Activated naive CD4-positive, alpha-beta T cell treated with anti-CD3 and anti-CD28 coated beads, Interleukin-2, amount 50 U/mL, for 72 hours (primary cell): ENCODE measurements at places on chromosomes 13 and 19.

DNA sequence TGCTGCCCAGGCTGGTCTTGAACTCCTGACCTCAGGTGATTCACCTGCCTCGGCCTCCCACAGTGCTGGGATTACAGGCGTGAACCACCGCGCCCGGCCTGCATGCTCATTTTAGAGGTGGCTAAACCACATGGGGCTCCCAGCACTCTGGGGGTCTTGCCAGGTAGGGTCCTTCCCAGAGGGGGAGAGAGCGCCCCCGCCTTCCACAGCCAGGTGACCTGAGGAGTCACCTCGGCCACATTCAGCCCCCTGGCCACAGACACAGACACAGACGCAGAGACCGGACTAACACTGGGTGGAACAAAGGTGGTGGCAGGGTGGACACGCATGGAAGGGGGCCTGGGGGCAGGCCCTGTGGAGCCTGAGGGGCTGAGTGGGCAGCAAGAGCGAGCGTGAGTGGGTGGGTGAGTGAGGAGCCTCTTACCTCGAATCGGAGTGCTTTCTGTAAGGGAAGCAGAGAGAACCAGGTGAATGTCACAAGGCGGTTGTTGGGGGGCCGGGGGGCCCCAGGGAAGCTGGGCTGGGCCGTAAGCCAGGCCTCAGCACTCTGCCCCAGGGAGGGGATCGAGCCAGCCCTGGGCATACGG, 80.1 kb downstream of the PTPRS start:
- DNase-seq, result no peak

DNA sequence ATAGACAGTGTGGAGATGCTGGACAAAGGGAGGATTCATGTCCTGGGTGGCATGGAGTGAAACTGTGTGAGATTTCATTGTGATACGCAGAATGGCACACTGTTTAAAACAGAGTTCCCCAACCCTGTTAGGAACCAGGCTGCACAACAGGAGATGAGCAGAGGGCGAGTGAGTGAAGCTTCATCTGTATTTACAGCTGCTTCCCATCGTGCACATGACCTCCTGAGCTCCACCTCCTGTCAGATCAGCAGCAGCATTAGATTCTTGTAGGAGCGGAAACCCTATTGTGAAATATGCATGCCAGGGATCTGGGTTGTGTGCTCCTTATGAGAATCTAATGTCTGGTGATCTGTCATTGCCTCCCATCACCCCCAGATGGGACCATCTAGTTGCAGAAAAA, 72.5 kb downstream of the RAP2A start:
- DNase-seq, result no peak

GRCh38 chr13:109584844-109585361, 201.5 kb downstream of the IRS2 start:
- DNase-seq, result no peak

DNA sequence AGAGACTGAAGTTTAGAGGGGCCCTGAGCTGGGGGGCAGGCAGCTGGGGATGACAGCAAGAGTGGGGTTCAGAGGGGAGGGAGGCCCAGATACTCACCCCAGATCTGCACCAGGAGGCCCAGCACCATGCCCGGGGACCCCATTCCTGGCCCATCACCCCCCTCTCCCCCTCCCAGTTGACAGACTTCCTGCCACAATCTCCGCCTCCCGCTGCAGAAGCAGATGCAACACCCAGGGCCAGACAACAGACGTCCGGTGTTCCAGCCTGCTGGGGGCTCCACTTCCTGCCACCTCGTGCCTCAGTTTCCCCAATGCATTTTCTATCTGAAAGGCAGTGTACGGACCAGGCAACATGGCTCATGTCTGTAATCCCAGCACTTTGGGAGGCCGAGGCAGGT, at the start of gene TMIGD2:
TMIGD2 (minus strand) TSS at position 147 of the 398 bp plus-strand sequence; CDS start at position 143, 4 bp downstream.
- DNase-seq, result peak; percentile 39

DNA sequence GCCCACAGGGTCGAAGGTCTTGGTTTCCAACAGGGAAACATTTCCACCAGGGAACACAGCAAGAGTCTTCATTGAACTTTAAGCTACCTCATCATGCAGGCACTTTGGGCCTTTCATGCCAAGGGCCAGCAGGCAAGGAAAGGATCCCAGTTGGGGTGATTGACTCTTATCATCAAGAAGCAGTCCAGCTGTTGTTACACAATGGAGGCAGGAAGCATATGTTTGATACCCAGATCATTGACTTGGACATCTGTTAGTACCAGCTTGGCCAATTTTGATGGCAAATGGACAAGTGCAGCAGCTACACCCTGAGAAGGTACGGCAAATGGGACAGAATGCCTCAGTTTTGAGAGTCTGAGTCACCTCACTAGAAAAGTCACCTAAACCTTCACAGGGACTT, 10.9 kb upstream of the RCBTB1 start:
- DNase-seq, result no peak

GRCh38 chr19:1445185-1445931, 4.6 kb upstream of the APC2 start:
- DNase-seq, result peak; percentile 91

DNA sequence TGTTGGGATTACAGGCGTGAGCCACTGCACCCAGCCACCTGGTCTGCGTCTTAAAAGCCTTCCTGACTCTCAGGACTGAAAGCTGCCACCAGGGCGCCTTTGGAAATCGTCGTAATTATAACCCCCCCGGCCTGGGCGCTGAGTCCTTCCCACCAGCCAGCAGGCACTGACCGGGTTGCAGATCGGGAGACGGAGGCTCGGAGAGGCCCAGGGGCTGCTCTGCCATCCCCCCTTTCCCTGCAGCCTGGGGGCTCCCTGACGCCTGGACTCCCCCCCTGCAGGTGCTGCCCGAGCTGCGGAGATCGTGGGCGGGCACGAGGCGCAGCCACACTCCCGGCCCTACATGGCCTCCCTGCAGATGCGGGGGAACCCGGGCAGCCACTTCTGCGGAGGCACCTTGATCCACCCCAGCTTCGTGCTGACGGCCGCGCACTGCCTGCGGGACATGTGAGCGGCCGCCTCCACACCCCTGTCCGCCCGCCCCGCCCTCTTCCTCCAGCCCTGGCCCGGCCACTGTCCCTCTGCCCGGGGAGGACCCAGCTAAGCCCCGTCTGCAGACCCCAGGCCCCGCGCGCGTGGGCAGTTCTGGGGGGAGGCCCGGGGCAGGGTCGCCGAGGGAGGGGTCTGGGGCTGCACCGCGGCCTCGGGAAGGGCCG, 2.5 kb downstream of the PRTN3 start:
- DNase-seq, result no peak

DNA sequence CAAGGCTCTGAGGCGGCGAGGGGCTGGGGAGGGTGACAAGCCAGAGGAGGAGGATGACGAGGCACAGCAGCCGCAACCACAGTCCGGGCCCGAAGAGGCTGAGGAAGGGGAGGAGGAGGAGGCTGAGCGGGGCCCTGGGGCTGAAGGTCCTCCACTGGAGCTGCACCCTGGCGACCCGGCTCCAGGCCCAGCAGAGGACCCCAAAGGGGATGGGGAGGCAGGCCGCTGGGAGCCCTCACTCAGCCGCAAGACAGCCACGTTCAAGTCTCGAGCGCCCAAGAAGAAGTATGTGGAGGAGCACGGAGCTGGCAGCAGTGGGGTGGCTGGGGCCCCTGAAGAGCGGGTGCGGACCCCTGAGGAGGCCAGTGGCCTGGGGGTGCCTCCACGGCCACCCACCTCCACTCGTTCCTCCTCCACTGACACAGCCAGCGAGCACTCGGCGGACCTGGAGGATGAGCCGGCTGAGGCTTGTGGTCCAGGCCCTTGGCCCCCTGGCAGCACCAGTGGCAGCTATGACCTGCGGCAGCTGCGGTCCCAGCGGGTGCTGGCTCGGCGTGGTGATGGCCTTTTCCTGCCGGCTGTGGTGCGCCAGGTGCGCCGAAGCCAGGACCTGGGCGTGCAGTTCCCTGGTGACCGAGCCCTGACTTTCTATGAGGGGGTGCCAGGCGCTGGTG, 2.9 kb downstream of the CIC start:
- DNase-seq, result no peak

GRCh38 chr19:19409205-19409604, 3.7 kb downstream of the GATAD2A start:
- no peak for DNase-seq

DNA sequence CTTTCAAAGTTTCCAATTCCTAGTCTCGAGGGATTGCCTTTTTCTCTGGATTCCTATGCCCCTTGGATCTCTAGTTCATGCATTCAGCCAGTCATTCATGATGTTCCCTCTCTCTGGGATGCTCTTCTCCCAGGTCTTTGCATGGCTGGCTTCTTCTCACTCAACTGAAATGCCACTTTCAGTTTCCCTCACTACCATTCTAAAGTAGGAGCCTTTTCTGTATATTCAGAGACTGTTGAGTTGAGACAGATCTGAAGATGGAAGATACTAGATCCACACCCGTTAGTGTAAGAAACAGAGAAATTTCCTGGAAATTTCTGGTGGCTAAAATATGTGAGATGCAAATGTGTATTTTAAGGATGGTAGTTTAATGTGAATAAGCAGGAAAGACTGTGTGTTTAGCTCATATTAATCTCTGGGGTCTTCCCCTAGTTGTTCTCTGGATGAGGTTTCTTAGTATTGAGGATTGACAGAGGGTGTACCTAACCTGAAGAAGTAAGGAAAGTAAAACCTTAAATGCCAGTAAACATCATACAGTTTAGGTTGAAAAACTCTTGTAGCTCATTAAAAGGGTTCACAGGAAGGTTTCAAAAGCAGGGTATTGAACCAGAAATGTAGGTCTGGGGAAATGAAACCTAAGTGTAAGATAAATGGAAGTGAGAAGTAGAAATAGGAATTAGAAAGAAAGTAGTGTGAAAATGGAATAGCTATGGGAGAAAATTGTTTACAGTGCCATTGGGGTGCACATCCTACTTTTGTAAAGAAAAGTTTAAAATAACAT, 331.3 kb downstream of the NDFIP2 start:
- DNase-seq, result no peak

DNA sequence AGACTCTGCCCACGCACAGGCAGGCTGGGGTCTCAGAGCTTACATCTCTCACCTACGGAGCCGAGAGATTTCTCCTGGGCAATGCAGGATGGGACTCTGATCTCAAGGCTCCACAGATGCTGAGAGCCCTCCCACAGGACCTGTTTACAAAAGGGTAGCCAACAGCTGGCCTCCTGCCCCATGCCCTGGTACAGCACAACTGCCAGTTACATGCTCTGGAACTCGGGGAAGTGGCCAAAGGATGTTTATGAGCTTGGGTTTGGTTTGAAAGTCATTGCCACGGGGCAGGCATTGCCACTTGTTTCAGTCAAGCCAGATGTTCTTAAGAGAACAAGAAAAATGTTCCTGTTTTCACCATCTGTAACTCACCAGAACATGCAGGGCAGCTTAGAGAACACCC, 3.5 kb downstream of the DHRS12 start:
- no peak for DNase-seq

DNA sequence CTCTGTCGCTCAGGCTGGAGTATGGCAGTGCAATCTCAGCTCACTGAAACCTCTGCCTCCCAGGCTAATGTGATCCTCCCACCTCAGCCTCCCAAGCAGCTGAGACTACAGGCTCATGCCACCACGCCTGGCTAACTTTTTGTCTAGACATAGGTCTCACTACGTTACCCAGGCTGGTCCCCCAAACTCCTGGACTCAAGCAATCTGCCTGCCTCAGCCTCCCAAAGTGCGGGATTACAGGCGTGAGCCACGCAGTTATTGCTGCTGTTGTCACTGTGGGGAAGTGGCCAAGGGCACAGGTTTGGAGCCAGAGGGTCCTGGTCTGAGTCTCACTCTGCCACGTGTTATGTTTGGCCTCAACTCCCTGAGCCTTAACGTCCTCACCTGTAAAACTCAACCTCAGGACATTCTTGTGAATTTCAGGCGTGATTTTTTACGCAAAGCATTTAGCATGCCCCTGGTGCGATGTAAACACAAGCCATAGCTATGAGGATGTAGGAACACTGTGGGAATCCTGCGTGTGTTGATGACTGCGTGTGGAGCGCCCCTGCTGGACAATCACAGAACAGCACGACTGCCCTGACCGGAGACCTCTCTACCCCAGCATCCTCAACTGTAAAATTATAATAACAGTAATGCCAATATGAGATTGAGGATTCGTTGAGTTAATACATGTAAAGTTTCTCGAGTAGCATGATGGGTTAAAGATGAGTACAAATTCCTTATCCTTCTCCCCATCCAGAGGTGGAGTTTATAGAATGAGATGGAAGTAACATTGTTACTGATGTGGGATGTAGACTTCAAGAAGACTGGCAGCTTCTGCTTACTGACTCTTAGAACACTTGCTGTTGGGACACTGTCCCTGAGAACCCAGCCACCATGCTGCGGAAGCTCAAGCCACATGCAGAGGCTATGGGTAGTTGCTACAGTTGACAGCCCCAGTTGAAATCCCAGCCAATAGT, 41.8 kb upstream of the PNMA8B start:
- DNase-seq, result peak; percentile 69

GRCh38 chr13:110294146-110294545, 12.8 kb downstream of the COL4A1 start:
- DNase-seq, result no peak

- no peak for DNase-seq
Observed at GRCh38 chr19:18218159-18218558, 8.1 kb downstream of the PDE4C start.

DNA sequence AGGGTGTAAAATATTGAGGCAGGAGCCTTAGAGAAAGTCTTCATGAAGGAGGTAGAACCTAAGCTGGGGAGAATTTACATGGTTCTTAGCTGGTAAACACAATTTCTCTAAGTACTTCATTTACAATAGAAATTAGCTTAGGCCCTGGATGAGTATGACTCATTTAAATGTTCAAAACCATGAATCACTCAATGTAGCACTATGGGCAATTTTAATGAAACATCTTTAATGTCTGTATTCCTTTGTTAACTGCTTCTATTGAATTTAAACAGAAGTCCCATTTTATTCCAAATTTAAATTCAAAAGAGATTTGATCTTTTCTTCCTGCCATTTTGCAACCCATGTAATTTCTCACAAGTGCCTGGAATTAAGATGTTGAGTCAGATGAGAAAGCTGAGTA, 252.1 kb downstream of the RFC3 start:
- no peak for DNase-seq

DNA sequence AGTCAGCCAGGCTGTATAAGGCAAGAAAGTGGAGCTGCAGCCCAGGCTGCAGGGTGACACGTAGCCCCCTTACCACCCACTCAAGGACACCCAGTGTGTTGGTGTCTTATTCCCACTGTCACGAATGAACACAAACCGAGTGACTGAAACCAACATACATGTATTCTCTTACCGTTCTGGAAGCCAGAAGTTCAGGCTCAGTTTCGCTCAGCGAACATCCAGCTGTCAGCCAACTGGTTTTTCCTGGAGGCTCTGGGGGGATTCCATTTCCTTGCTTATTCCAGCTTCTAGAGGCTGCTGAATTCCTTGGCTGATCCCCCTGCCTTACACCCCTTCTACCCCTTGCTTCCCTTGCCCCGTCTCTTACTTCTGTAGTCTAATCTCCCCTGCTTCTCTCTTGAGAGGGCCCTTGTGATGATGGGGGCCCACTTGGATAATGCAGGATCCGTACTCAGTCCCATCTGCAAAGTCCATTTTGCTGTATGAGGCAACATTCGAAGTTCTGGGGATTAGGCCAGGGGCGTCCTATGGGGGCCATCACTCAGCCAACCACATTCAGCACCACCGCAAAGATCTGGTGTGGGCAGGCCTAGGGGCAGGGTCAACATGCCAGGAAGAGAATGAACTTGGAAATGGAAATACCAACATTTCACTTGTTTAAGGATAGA, 47.3 kb upstream of the MTIF3 start:
- no peak for DNase-seq

- no peak for DNase-seq
Observed at GRCh38 chr13:108897955-108898354, 268.5 kb downstream of the MYO16 start.

GRCh38 chr19:45154064-45154827, 6.5 kb downstream of the NKPD1 start:
- DNase-seq, result no peak

- no peak for DNase-seq
Observed at GRCh38 chr19:8500158-8500557, 2.3 kb downstream of the PRAM1 start.

GRCh38 chr19:5229778-5230335, 110.8 kb downstream of the PTPRS start:
- DNase-seq, result no peak
